ENCODE measurements at places on chromosomes 1 and 21.

- DNase-seq = no peak
Observed at GRCh38 chr1:185666582-185666981, 67.6 kb upstream of the HMCN1 start.

GRCh38 chr1:196734006-196734405 lies 40.6 kb upstream of the CFHR3 start:
- DNase-seq = no peak

DNA sequence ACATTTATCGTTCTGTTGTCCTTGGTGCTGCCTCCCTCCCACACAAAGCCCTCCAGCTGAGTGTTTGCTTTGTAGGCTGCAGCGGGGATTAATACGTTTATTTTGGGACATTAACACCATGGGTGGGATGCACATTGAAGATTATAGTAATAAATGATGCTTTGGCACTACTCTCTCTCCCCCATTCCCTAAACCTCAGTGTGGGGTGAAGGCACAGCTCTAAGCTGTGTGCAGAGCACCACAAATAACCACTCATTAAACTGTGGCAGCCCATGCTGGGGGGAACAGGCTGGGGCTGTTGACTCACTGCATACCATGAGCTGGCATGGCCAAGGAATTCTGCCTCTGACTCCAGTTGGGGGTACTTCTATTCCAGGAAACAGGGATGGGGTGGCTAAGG lies 7.7 kb downstream of the PCP4L1 start:
- DNase-seq = no peak

DNA sequence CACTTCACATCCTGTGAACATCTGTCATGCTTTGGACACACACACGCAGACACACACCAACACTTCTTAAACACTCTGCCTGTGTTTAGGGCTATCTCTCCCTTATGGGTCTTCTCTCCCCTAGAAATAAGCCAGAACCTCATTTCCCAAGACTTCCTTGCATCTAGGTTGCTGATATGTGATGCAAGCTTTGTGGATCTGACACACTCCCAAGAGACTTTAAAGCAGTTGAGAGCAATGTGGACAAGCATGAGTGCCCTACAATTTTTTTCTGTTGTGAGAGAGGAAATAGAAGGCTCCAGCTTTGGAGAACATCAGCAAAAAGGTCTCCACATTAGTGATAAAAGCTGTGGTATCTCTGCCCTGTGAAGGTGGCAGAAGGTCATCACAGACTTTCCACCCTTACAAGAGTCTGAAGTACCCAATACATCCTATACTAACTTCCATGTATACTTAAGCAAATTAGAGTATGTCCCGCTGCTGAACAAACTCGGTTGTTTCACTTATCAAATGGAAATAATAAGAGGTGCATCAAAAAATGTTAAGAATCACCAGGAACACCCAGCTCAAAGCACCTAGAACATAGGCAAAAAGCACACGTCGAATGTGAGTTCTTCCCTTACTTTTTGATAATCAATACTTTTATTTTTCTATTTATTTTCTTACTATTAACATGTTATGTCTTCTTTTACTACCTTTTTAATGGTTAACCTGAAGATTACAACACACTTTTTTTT lies 267.6 kb downstream of the SETD4 start:
- DNase-seq = no peak

- no peak for DNase-seq
Observed at GRCh38 chr1:11527541-11528452, 48.8 kb downstream of the DISP3 start.

GRCh38 chr1:186187601-186188000 lies 187.5 kb downstream of the TPR start:
- no peak for DNase-seq

DNA sequence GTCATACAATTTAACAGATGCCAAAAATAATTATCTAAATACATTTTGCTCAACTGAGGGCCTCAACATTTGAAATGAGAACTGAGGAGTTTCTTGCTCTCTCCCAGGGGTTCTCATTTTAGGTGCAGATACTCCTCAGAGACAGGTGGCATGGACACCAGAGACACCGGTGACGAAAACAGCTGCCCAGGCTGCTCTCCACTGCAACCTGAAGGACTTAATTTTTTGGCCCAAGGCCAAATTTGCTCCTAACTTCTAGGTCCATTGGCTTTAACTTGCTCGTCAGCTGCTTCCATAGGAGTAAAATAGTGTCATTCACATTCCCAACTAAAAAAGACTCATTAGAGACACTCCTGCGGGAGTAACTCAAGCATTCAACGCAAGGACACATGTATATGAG lies 87.0 kb downstream of the NRIP1 start:
- peak; percentile 24 for DNase-seq

DNA sequence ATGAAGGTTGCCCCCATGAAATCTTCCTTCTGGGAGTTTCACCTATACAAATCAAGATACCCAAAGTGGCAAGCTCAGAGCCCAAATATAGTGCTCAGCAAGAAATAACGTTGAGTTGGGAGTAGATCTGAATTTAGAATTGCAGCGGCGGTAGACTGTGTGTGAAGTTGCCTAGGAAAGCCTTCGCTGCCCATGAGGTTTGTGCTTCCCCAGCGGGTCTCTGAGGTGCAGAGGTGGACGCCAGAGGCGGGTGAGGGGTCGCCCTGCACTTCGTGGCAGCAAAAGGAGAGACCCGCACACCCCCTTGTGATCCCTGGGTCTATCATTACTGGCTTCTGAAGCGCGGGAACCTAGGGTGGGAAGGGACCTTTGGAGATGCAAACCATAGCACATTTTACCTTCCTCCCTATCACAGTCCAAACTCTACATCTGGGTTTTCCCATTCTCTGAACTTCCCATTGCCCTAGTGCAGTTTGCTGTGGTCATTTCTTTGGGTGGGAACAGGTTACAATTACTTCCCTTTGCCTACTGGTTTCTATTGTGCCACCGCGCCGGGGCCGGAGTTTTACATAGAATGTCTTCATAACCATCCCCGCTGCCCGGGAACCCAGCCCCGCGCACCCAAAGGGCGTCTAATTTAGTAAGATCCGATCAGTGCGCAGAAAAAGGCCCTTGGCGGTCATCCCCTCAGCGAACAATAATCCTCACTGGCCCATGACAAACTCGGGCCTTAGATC lies 5.2 kb downstream of the TBX15 start:
- no peak for DNase-seq

- DNase-seq = no peak
Observed at GRCh38 chr21:32003411-32003810, 130.6 kb downstream of the HUNK start.

DNA sequence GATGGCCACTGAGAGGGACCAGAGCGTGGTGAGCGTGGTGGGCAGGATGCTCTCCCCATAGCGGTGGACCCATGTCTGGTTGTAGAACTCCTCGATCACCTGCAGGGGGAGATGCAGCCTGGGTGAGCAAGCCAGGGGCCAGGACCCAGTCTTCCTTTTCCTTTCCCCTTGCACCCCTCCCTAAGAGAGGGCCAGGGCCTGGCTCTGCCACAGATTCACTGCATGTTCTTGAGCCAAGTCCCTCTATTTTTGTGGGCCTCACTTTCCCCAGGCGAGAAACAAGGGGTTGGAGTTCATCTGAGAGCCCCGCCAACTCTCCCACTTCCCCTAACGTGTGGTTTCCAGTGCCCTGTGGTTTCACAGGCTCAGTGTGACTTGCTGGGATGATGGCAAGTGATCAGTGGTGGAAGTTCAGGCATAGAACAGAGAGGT lies 27.5 kb downstream of the SLC2A1 start:
- peak; percentile 60 for DNase-seq

DNA sequence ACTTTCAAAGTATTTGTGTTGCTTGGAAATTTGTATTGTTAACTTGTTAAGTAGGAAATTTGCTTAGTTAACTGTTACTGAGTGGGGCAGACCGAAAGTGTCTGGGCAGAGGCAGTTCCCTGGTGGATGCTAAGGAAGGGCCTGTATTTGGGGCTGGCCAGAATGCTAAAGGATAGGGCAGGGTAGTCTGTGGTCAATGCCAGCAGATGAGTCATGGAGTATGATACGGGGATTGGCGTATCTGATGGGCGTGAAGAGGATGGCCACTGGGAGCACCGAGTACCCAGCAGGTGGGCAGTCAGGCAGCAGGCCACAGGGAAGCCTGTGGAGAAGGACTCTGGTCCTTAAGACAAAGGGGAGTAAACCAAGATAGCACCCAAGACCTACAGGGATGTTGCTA lies 46.6 kb upstream of the SCAF4 start:
- DNase-seq = no peak

GRCh38 chr1:109240158-109241152 lies 8.9 kb upstream of the CELSR2 start:
- peak; percentile 62 for DNase-seq

- DNase-seq = no peak
Observed at GRCh38 chr1:18060366-18060765, 47.2 kb upstream of the IGSF21 start.

DNA sequence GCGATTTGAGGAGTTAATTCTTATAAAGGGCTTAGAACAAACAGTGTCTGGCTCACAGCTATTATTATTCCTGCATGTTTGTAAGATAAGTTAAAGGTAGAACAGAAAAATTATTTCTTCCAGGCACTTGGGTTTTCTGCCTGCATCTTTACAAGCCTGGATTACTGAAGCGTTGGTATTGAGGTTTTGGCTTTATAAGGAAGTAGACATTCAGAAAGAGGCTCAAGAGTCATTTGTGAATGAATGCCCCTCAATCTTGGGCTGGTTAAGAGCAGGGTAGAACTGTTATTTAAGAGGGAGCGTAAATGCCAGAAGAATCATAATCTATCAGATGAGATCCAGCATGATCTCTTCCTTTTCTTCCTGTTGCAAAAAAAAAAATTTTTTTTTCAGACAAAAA lies 77.3 kb upstream of the ARID1A start:
- no peak for DNase-seq

- no peak for DNase-seq
Observed at GRCh38 chr21:43637530-43638158, 21.6 kb downstream of the HSF2BP start.

DNA sequence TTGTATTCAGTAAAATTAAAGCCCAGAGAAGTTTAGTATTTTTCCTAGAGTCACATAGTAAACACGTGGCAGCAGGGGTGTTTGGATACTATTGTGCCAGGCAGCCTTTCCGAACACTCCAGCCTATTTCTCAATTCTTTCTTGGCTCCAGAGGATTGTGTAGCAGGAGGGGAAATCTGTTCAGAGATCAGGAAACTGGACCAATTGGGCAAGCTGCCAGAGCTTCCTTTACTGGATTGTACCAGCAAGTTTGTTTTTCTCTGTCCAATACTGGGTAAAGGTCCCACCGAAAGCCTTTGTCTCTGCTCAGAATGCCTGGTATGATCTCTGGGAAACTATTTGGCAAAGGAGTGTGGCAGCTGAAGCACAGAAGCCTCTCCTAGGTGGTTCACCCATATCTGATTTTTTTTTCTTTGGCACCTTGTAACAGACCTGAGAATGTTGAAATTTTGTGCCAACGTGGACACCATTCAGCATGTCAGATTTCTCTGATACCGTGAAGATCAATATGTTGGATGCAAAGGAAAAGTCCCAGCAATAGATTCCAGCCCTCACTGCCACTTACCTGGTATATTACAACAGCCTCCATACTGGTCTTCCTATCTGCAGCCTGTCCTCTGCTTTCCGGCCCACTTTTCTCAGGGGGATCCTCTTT lies 126.2 kb downstream of the FGGY start:
- no peak for DNase-seq

GRCh38 chr1:147494998-147495580 lies 46.2 kb upstream of the BCL9 start:
- no peak for DNase-seq

- no peak for DNase-seq
Observed at GRCh38 chr1:169146576-169147214, 40.2 kb downstream of the ATP1B1 start.

DNA sequence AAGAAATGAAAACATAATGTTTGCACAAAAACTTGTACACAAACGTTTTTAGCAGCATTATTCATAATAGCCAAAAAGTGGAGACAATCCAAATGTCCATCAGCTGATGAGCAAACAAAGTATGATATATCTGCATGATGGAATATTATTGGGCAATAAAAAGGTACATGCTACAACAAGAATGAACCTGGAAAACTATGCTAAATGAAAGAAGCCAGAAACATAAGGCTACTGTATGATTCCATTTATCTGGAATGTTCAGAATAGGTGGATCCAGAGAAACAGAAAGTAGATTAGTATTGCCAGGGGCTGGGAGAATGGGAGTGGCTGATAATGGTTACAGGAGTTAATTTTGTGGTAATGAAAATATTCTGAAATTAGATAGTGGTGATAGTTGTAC lies 19.0 kb downstream of the FBXO28 start:
- no peak for DNase-seq

GRCh38 chr1:82491301-82492048 lies 690.7 kb downstream of the ADGRL2 start:
- no peak for DNase-seq
